ENCODE measurements at places on chromosomes 5 and 9.

DNA sequence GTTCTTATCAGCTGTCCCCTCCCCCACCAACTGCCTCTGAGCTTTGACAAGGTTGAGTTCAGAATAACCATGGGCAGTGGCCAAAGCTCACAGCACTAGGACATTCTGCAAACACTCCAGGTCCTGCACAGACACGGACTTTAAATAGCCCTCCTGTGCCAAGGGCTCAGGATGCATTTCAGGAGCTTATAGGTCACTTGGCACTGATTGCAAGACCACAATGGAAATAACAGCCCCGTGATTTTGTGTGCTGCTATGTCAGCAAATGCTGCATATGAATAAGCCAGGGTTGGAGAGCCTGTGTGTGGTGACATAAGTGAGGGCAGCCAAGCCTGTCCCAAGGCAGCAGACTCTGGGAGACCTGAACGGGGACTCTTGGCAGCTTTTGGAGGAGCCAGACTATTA, 150.7 kb downstream of the DMRT2 start:
- DNase-seq = no peak

DNA sequence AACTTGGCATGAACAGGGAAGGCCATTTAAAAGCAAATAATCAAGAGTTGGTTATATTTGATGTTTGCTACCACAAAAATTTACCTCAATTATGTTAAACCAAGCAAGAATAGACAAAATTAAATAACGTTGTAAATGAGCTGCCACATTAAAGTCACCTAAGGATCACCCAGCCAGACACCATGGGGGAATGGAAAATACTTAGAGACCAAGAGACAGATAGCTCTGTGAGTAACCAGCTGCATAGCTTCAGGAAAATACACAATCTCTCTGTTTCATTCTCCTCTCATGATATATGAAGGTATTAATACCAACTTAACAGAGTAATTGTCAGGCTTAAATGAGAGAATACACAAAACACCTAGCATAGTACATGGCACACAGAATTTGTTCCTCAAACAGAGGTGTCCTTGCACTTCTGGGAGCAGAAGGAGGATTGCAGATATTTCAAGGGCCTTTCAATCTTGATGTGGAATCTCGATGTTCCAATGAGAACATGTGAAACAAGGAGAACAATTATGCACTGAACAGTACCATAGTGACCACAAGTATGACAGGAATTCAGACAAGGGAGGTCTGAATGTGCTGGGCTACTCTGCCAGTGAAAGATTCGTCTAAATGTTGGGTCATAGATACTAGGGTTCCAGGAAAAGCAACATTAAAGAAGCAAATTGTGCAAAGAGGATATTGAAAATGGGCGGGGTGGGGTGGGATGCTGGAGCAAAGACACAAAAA, 18.6 kb downstream of the JAKMIP2 start:
- DNase-seq = no peak

DNA sequence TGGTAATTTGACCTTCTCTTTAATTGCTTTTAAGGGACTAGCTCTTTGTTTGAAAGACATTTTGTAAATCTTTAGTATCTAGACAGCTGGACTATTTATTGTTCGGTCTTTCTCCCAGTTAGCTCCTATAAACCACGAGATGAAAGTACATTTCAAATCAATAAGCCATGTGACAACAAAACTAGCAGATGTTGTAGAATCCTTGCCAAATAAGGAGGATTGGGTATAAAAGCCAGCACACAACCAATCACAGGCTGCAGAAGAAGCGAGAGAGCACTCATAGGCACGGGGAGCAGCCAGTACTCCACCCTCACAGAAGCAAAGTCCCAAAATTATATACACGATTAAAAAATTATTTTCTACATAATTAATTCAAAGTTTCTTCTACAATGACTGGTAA, 8.1 kb upstream of the OMD start:
- DNase-seq = no peak

- DNase-seq = no peak
Observed at GRCh38 chr5:133866160-133866902, 102.1 kb downstream of the C5orf15 start.

GRCh38 chr9:122822056-122822455, 6.3 kb downstream of the PDCL start:
- peak; percentile 26 for DNase-seq

DNA sequence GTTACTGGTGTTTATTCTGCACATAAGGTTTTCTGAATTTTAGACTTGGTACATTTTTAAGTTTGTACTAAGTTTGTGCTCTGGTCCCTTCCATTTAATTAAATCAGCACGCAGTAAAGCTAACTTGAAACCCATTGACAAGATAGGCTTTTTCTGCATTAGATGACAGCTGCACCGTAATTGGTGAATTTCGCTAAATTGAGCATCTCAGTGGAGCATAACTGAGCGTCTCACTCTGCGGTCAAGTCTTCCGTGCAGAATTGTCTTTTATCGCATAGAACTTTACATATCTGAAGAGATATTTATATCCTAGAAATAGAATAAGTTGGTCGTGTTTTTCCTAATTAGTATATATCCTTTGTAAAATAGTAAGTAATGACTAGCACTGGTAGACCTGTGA, 4.1 kb downstream of the SUB1 start:
- DNase-seq = no peak

DNA sequence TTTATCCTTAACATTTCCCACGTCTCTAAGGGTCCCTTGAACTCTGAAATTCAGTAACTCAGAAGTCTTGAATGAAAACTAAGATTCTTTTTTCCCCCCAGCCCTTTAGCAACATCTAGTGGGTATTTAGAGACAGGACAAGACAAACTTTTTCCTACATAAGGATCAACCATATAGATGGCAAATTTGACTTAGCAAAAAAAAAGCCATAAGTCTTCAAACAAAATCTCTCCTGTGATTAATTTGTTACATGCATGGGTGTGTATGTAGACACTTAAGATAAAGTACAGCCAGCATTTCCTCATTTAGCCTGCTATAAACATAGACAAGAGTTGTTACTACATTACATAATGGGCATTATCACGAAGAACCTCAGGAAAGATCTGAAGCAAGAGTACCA, 29.1 kb upstream of the ANKRD31 start:
- no peak for DNase-seq

- no peak for DNase-seq
Observed at GRCh38 chr9:133458643-133459312, 1.0 kb upstream of the CACFD1 start.

- no peak for DNase-seq
Observed at GRCh38 chr9:86201474-86202337, 57.8 kb downstream of the C9orf153 start.

GRCh38 chr9:34591248-34591916, 1.9 kb upstream of the CNTFR start:
- peak; percentile 88 for DNase-seq

GRCh38 chr5:125033602-125034001, 287.2 kb upstream of the ZNF608 start:
- DNase-seq = no peak

- DNase-seq = no peak
Observed at GRCh38 chr9:111700776-111701175, 39.4 kb downstream of the GNG10 start.

DNA sequence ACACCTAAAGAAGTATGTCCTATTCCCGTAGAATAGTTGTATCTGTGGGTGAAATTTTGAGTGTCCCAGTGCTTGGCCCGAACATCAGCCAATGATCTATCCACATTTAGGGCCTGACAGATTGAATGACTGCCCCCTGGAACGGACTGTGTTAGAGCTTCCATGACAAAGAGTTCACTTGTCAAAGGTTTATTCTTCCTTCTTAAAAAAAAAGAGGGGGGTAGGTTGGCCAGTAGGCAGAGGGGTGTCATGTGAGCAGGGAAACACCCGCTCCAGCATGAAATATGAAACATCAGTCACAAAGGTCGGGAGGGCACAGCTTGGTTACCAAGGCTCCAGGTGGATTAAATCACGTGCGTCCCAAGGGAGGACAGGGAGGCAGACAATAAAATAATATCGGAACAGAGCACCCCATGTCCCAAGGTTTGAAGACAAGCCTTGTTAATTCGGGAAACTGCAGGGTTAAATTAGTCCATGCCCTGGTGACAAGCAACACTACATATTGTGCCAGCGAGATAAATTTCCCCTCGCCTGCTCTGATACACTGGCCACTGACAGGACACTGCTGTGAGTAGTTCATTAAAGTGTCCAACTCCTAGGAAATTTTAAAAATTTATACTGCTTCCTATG, 401.2 kb downstream of the IRX1 start:
- DNase-seq = no peak

DNA sequence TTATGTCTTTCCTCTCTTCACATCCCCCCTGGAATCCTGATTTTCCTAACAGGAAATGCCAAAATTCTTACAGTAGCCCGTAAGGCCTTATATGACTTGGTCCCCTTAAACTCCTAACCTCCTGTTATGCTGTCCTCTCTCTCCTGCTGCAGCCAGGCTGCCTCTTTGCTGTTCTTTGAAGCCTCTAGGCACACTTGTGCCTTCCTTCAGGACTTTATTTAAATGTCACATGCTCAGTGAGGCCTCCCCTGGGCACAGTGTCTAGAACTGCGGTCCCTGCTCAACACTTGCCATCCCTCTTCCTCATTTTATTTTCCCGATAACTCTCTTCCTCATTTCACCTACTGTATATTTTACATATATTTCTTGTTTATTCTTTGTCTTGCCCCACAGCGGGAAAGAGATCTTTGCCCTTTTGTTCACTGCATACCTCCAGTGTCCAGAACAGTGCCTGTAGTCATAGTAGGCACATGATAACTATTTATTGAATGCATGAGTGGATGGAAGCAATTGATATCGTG, 5.5 kb upstream of the SHB start:
- peak; percentile 57 for DNase-seq

DNA sequence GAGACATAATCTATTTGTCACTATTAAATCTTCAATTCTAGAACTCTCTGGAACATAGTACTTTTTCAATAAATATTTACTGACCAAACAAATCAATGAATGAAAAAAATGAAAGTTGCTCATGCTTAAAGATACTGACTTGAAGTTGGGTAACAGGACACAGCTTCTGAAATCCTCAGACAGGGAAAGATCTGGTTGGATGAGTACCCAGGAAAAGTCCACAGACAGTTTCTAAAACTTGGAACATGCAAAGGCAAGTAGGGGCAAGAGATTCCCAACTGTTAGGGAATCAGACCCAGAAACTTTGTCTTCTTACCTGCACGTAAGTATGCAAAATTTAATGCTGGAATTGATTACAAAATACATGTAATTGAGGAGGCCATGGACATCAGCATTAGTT, 366.2 kb downstream of the ACTL7B start:
- DNase-seq = no peak

DNA sequence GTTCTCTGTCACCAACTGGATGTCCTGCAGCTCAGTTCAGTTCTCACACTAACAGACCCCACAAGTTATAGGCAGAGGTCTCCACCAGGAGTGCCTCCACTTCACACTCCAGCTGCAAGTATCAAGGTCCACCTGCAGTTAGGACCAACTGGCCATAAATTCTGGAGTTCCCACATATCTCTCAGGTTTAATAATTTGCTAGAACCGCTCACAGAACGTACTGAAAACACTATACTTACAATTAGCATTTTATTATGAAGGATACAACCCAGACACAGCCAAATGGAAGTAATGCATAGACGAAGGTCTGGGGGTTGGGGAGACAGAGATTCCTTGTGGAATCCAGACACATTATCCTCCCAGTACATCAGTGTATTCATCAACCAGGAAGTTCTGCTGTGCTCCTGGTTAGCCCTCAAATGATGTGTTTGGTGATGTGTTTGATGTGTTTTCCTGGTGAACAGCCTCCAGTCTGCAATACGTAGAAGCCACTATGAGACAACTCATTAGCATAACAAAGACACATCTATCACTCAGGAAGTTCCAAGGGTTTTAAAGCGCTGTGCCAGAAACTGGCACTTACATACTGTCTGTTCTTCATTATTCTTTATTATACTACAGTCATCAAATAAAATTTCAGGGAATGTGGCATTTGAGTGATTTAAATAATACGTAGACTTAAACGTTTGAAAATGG, 25.4 kb downstream of the OGN start:
- no peak for DNase-seq

GRCh38 chr5:1435369-1435768, 9.9 kb downstream of the SLC6A3 start:
- DNase-seq = no peak

DNA sequence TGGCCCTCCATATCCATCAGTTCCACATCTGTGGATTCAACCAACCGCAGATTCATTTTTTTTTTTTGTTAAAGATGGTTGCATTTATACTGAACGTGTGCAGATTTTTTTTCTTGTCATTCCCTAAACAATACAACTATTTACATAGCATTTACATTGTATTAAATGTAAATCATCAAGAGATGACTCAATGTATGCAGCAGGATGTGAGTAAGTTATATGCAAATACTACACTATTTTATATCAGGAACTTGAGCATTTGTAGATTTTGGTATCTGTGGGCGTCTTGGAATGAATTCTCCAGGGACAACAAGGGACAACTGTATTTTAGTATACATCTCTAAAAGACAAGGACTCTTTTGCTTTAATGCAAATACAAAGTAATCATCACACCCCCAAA, 299.2 kb upstream of the ZNF608 start:
- DNase-seq = no peak

DNA sequence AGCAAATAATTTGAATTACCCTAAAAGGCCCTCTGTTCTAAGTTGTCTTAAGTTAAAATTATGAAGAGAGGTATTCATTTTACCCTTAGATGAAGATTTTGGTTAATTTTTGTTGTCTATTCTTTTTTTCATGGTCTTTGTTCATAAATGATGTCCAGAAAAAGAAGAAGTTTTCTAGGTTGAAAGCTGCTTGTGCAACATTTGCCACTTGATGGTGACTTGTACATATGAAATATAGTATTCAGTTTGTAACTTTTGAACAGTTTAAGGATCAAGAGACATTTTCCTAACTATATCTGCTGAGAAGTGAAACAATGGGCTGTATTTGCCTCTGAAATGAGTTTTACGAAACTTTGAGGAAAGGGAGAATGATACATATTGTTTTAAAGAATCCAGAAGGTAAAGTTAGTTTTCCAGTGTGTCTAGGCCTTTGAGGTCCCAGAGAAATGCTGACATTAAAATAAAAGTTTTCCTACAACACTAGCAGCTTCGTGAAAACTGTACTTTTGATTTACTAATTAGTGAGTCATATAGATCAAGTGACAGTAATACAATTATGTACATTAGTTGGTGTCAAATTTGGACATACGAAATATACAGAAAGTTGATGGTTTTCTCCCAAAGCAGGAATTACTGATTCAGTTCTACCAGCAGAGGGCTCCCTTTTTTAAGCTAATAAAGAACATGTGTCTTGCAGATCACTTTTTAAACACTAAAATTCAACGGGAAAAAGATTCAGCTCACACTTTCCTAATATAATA, 70.5 kb downstream of the PIK3R1 start:
- no peak for DNase-seq

- DNase-seq = no peak
Observed at GRCh38 chr9:137621131-137621757, 2.4 kb downstream of the EHMT1 start.

GRCh38 chr5:33371660-33372059, 69.1 kb upstream of the TARS1 start:
- no peak for DNase-seq

GRCh38 chr5:127957183-127957582, 126.4 kb upstream of the SLC12A2 start:
- DNase-seq = no peak

GRCh38 chr5:25688156-25688555, 1043.4 kb upstream of the CDH10 start:
- no peak for DNase-seq
